ENCODE measurements at places on chromosomes 11 and 22.

DNA sequence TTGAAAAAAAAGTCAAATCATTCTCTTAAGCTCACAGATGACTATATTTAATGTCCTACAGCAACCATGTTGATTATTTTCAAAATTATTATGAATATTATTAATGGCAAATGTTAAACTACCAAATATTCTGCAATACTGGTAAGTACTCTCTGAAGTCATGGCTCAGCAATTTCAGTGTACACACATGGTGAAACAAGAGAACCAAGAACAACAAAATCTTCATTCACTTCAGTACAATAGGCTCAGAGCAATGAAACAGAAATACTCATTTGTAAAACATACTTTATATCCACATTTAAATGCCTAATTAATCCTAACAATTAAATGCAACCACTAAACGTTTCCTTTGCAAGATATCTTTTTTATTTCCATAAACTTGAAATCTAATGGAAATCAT is 347.2 kb downstream of the TTC28 start:
- no peak for DNase-seq

GRCh38 chr22:49525360-49525759 is 302.3 kb downstream of the BRD1 start:
- no peak for DNase-seq

- no peak for DNase-seq
Observed at GRCh38 chr11:79538775-79539174, 97.9 kb upstream of the TENM4 start.

DNA sequence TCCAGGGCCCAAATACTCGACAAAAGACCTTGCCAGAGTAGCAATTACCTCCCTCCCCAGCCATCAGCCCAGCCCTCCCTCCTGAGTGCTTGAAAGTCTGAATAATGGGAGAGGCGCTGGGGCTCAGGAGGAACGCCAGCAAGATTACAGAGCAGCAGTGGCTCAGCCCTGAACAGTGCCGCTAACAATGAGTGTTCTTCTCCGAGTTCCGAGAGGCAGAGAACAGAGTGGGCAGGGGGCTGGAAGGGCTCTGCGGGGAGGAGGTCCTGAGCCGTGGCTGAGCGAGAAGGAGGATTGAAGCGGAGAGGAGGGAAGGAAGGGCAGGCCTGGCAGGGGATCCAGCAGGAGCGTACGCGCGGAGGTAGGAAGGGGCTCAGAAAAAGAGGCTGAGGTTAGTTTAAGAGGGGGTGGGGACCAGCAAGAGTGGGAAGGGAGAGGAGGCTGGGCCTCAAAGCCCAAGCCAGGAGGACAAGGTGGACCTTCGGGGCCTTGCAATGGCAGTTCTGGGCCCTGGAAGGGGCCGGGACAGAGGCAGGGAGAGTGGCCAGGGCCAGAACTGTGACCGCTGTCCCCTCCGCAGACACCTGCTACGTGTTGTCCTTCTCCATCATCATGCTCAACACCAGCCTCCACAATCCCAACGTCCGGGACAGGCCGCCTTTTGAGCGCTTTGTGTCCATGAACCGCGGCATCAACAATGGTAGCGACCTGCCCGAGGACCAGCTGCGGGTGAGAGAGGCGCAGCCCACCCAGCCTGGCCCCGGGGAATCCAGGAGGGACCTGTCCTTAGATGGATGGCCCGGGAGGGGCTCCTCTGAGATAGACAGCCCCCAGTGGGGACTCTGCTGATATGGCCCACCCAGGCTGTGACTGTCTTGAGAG is 20.6 kb downstream of the CYTH4 start:
- DNase-seq = no peak

- DNase-seq = no peak
Observed at GRCh38 chr11:78224906-78225420, 36.2 kb downstream of the USP35 start.

GRCh38 chr22:48796310-48797015 is 1031.2 kb downstream of the BRD1 start:
- DNase-seq = no peak

- no peak for DNase-seq
Observed at GRCh38 chr11:62430425-62430824, 11.6 kb downstream of the SCGB1A1 start.

DNA sequence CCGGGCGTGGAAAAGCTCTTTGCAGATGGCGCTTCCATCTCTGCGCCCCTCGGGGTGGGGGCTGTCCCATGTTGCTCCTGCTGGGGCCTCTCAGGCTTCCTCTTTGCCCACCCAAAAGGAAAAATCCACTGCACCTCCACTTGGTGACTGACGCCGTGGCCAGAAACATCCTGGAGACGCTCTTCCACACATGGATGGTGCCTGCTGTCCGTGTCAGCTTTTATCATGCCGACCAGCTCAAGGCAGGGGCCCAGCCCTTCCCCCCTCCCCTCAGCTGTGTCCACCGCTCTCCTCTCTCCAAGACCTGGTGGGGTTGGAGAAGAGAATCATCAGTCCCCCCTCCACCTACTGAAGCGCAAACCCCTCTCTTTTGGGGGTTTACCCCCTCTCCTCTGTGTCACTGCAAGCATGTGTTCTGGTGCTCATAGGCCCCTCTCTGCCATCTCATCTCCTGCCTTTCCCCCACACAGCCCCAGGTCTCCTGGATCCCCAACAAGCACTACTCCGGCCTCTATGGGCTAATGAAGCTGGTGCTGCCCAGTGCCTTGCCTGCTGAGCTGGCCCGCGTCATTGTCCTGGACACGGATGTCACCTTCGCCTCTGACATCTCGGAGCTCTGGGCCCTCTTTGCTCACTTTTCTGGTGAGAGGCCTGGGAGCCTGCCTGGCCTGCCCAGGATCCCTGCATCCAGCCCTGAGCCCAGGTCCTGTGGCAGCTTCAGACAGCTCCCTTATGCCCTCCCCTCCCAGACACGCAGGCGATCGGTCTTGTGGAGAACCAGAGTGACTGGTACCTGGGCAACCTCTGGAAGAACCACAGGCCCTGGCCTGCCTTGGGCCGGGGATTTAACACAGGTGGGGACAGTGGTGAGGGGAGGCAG is 1.8 kb downstream of the LARGE2 start:
- DNase-seq = no peak

DNA sequence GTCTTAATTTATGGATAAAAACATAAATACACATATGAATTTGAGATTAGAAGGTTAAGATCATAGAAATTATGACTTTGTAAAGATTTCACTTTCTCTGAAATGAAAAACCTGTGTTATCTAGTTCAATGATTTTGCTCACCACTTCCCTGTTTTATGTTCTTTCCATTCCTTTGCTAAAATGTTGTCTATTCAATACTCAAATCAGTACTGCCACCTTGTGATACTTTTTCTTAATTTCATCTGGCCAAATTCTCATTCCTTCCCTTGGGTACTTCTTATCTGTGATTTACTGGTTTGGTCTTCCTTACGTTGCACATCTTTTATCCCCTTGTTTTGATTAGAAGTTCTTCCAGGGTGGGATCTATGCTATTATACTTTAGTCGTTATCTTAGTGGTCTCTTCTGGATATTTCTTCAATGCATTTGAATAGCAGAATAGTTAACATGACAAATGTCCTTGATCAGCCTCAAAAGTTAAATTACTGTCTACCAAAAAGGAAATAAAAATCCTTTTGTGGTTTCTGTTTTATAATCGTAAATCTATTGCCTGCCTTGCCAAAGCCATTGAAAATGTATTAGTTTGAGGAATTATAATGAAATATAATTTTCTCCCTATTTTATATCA is 197.0 kb downstream of the PGR start:
- no peak for DNase-seq

GRCh38 chr11:13384908-13385640 is 77.9 kb downstream of the BTBD10 start:
- DNase-seq = no peak

- peak; percentile 8 for DNase-seq
Observed at GRCh38 chr11:4626207-4627099, 10.8 kb upstream of the OR51D1 start.

DNA sequence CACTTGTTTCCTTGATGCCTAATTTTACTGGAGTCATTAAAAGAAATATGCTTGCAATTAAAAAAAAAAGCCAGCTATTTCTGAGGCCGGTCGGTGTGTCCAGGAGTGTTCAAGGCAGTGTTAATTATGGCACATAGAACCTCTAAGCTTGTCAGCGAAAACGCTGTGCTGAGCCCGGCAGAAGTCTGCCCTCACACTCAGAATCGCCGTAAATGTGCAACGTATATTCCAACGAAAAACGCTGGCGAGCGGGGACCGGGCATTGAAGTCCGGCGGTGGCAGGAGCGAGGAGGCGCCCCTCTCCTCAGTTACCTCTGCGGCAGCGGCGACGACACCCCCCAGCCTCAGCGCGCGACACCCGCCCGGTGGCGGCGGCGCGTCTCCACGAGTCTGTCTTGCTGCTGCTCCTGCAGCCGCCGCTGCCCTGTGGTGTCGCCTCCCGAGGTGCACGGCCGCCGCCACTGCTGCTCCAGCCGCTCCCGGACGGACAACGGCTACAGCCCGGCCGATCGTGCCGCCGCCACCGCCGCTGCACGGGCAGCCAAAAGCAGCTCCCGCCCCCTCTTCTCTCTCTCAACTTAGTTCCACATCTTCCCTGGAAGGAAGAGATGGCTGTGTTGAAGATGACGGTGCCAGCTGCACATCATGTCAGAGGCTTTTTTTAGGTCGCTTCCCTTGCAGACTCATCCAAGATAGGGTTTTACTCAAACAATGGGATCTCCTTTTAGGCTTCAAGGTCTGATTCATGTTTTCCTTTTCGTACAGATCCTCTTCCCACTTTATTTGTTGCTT is 56.0 kb downstream of the JAM3 start:
- no peak for DNase-seq

DNA sequence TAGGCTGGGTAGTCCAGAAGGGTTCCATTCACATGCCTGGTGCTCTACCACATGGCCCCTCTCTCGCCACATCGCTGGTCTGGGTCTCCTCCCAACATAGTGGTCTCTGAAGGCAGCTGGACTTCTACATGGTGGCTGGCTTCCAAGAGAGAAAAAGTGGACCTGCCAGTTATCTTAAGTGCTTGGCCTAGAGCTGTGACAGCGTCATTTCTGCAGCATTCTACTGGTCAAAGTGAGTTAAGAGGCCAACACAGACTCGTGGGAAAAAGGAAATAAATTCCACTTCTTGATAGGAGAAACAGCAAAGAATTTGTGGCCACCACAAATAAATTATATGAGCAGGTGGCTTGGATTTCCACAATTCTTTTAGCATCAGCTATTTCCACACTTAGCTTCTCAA is 21.0 kb upstream of the BARX2 start:
- DNase-seq = no peak

- no peak for DNase-seq
Observed at GRCh38 chr11:90635151-90635550, 412.3 kb upstream of the CHORDC1 start.

DNA sequence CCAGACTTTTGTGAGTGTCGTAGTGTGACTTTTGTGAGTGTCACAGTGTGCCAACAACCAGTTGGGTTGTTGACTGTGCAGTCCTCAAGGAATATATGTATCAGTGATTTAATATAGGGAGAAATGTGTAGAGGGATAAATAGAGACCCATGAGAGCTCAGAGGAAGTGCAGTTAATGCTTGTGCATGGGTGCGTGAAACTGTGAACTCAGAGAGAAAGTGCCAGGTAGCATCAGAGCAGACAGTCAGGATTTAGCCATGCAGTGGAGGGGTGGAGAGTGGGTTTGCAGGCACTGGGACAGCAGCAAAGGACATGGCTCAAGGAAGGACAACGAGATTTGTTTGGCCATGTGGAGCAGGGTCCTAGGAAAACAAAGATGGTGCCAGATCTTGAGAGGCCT is 33.6 kb downstream of the YWHAH start:
- DNase-seq = no peak

DNA sequence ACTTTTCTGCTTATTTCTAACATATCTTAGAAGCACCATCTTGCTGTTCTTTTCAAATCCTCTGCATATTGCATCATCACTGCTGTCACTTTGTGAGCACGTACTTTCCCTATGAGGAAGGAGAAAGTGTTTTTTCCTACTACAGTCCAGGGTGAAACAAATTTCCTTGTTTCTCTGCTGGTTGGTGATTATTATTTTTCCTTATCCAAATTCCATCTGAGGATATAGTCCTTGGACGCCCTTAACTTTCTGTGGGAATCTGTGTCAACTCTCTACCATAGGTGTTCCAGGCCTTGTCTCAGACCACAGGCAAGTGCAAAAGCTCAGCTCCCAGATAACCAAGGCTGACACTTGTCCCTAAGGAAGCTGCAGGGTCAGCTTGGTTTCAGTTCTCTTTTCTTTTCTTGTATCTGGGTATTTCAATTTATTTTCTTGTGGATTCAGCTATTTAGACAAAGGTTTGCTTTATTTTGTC is 29.4 kb upstream of the LYVE1 start:
- DNase-seq = no peak

DNA sequence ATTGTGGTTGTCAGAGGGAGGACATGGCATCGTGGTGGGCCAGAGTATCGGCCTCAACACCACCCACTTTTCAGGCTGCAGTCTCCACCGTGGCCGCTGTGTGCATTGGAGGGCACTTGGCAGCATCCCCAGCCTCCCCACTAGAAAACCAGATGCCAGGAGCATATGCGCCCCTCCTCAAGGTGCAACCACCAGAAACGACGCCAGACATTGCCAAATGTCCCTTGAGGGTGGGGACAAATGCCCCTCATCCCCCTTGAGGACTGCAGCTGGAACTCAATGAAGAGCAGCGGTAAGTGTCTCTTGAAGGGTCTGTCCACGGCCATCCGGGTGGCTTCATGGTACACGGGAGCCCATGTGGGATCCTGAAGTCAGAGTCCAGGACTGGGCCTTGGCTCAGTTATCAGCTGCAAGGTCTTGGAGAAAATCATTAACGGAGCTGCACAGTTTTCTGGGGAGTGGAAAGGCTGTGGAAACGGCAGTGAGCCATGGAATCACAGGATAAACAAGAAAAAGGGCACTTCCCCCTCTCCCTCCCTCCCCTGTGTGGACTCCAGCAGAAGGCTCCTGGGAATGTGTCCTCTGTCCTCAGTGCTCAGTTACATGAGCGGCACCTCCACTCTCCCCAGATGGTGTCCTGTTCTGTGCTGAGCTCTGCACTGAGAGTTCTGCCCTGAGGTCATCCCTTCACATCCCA is 324.4 kb upstream of the B3GAT1 start:
- DNase-seq = no peak

GRCh38 chr11:86251345-86251744 is 6.8 kb downstream of the EED start:
- DNase-seq = no peak

- no peak for DNase-seq
Observed at GRCh38 chr11:2575591-2576051, 124.2 kb downstream of the KCNQ1OT1 start.

GRCh38 chr22:44338177-44338810 is 25.5 kb upstream of the SHISAL1 start:
- no peak for DNase-seq
